ENCODE measurements at places on chromosomes 12 and 14. TPM values are rescaled to one million over a fixed set of nuclear protein-coding genes. Genes with fewer than 3 reads are reported as not detected.

DNA sequence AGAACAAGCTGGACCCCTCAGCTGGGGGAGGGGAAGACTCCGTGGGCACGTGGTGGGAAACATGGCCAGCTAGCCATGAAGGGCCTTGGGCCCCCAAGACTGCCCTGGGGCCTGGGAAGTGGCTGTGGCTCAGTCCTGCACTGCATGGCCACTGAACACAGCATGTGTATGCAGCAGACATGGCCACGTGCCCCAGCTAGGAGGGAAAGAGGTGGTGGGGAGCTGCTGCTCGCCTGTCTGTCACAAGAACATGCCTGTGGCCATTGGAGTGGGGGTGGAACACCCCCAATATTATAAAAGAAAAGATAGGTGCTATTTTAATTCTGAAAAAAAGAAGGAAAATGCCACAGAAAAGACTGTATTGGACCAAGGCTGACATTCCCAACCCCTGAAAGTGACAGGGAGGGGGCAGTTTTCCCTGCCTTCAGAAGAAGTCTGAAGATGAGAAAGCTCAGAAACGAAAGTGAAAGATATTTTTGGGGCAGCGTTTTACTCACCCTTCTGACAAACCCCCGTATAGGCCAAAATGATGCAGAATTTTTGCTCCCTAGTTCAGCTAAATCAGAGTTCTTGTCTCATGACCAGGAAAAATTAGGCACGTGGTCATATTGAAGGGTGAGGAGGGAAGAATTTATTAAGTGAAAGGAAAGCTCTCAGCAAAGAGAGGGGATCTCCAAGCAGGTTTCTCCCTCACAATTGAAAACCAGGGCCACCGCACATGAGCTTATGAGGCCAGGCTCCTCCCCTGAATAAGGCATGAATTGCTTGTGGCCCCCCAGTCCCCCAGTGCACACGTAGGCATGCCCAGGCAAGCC is 35.2 kb upstream of the PCNX1 start:
- DNase-seq: no peak

DNA sequence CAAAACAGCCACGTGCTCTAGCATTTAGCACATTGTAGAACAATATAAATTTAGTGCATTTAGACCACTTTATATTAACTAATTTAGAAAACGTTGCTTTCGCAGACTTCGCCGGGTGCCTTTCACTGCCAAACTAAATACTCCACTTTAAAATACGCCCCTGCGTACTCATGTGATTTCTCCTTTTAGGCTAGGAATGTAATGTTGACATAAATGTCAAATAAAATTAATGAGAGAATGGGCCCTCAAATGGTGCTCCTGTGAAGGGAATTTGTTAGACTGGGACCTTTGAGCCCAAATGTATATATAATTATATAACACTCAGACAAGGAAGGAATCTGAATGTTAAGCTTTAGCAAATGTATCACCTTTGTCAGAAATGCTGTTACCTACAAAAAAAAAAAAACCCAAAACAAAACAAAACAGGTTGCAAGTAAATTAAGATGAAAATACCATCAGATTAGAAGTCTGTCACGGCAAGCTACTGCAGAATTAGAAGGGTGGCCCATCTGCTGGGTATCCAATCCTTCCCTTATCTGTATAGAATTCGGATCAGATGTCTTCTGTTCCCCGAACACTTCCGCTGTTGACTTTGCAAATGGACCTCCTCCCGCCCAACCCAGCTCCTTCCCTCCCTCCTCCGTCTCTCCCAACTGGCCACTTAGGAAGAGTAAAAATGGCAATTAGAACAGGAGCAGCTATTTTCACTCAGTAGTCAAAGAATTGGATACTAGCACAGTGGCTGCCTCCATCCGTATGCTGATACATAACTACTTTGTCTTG is 159.3 kb upstream of the FOXN3 start:
- DNase-seq: no peak

DNA sequence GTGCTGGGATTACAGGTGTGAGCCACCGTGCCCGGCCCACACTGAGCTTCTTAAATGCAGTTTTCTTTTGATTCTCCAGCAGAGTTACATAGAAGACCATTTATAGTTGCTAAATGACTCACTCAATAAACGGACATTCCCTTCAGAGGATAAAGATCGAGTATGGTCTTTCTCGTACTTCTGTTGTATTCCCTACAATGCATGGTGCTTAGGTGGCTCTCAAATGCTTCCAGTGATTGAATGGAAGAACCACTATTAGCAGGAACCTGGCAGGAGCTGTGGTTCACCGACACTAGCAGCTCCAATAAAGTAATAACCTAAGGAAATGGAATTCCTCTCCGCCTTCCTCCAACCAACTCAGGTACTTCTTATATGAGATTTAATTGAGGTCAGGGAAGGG is 3.9 kb upstream of the GPRC5A start:
- DNase-seq: no peak

- DNase-seq: no peak
Observed at GRCh38 chr12:109797905-109798669, 35.1 kb downstream of the TRPV4 start.

DNA sequence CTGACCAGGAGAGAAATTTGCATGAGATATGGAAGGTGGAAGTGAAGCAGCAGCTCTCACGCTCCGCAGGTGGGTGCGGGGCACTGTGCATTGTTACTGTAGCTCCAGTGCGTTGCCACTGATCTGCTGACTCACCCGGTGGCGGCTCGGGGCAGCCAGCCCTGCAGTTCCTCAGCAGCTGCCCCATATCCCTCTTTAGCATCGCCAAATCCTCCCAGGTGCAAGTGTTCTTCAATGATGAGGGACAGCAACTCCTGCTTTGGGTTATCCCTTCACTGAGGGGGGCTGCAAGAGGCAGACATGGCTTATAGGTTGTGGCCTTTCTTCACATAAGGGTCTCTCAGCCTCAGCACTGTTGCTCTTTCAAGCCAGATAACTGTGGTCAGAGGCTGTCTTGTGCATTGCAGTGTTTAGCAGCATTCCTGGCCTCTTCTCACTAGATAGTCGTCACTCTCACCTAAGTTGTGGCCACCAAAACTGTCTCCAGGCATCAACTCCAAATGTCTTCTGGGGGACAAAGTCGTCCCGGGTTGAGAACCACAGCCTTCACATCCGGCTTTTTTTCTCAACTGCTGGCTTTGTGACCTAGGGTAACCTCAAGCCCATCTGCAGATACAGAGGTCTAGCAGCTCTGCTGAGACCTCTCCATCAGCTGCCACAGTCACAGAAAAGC is 180.8 kb downstream of the EFCAB11 start:
- peak; percentile 79 for DNase-seq

- DNase-seq: no peak
Observed at GRCh38 chr12:71014180-71014785, 93.7 kb upstream of the PTPRR start.

DNA sequence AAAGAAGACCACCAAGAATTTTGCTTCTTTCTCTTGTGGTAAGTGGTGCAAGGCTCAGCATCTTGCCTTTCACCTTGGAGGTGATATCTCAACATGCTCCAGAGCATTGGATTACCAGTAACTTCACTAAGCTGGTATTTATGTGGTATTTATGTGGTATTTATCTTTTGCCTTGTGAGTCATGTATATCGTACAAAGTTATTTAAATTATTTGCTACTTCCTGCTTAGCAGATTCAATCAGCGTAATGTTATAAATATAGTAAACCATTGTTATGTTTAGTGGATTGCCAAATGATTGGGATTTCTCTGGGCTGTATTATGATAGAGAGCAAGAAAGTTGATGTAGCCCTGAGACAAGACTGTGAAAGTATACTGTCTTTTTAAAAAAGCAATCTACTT is 366.4 kb downstream of the IPO8 start:
- no peak for DNase-seq

GRCh38 chr12:93168751-93169150 is 209.0 kb upstream of the NUDT4 start:
- no peak for DNase-seq

GRCh38 chr12:119718141-119718540 is 50.2 kb downstream of the PRKAB1 start:
- no peak for DNase-seq

DNA sequence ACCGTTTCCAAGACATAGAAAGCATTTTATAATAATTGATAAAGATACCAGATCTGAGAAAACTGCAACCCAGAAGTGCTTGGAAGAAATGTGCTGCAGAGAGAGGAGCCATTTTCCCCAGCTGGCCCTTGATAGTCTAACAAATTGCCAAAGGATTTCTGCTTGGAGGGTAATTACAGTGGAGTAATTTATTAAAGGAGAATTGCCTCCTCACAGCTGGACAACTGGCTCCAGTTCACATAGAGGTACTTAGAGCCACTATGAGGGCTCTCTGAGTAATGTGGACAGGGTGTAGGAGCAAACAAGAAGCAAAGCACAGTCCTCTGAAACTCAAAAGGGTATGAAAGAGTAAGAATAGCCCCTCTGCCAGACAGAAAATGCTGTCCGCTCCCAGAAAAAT is 335.6 kb downstream of the SYT1 start:
- no peak for DNase-seq

DNA sequence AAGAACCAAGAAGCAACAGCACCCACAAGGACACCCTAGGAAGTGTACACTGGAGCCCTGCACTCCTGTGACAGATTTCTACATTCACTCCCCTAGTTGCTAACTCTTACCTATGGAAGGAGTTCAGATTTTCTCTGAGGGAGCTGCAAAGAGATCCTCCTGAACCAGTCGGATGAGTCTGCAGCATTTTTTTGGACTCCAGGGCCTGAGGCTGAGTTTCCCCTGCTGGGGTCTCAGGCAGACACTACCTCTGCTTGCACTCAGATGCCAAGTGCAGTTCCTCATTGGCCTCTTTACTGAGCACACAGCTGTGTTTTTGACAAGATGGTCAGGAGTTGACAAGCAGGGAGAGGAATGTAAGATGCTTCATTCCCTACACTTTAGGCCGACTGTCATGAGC is 153.2 kb upstream of the RBM19 start:
- DNase-seq: no peak

DNA sequence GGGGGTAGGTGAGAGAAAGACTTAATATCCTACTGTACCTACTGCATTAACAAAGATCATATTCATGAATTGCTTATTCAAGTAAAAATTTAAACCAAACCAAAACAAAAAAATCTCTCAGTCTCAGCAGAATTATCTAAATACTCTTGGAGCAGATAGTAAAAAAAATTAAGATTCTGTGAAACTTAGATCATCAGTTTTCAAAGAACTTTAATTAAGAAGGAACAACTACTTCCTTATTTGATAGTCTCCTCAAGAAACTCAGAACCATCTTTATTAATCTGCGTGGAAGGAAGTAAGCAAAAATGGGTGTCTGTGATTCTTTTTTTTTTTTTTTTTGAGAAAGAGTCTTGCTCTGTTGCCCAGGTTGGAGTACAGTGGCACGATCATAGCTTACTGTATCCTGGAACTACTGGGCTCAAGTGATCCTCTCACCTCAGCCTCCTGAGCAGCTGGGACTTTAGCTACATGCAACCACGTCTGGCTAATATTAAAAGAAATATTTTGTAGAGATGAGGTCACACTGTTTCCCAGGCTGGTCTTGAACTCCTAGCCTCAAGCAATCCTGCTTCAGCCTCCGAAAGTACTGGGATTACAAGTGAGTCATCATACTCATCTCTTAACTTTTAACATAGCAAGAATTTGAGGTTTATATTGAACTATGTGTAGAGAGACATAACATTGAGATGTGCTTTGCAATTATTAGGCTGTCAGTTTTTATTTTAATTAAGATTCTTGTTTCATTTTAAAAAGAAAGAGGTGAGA is 37.4 kb downstream of the GAS2L3 start:
- DNase-seq: no peak

GRCh38 chr12:102454808-102455760 is 25.3 kb downstream of the IGF1 start:
- DNase-seq: no peak

GRCh38 chr14:93200553-93200952 is 6.3 kb downstream of the GON7 start:
- no peak for DNase-seq

DNA sequence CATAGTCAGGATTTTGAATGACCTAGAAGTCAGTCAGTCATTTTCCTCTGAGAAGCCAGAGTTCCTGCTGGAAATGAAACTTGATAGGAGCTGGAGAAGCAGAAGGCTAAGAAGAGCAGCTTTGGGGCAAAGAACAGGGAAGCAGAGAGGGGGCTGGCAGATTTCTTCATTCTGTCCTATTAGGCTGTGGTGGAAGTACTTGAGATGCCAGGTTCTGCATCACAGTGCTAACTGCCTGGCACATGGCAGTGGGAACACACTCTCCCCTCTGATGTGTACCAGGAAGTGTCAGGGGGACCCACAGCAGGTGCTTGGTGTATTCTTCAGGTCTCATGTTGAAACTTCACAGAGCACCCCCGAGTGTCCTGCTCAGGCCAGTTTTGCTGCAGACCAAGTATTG is 61.0 kb downstream of the SUSD6 start:
- DNase-seq: peak; percentile 24

- DNase-seq: no peak
Observed at GRCh38 chr14:36511981-36512584, 7.9 kb downstream of the NKX2-1 start.

DNA sequence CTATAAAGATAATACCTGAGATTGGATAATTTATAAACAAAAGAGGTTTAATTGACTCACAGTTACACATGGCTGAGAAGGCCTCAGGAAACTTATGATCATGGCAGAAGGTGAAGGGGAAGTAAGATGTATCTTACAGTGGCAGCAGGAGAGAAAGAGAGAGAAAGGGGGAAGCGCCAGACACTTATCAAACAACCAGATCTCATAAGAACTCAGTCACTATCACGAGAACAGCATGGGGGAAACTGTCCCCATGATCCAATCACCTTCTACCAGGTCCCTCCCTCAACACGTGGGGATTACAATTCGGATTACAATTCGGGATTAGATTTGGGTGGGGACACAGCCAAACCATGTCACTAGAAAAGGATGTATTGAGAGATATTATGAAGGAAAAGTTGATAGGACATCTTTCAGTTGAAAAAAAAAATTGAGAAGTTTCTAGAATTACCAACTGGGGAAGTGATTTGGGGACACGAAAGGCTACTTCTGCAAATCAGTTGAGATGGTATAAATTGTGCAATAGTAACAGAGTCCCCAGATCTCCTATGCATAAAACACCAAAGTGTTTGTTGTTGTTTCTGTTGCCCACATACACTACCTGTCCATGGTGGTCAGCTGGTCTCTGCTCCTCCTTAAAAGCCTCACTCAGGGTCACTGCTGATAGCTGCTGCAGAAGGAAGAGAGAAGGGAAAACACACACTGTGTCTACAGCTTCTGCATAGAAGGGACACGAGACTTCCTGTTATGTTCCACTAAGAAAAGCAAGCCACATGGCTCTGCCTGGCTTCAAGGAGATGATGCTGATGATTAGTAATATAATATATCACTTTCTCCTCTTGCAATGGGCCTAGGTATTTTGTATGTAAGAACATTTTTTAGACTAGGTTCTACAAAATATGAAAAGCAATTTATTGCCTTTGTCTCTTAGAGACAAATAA is 465.5 kb downstream of the PDZRN4 start:
- no peak for DNase-seq

The ASB2 gene
- 1.1 TPM for total RNA-seq

The ARHGEF40 gene
- 35.5 TPM for total RNA-seq

The SLC25A21 gene
- total RNA-seq: 0.54 TPM

The KRT85 gene
- total RNA-seq: not detected

The IL26 gene
- not detected for total RNA-seq

The PPP4R4 gene
- total RNA-seq: under 0.01 TPM
